ENCODE measurements at places on chromosomes 2 and 18. TPM values are rescaled to one million over a fixed set of nuclear protein-coding genes. Genes with fewer than 3 reads are reported as not detected.

PROC gene
- not detected for total RNA-seq

NEU4 gene
- 0.23 TPM for total RNA-seq

POTEF gene
- total RNA-seq, result not detected

KCNK3 gene
- total RNA-seq, result 25.4 TPM

ERICH2 gene
- total RNA-seq, result 5.6 TPM

- DNase-seq, result no peak
Measured at GRCh38 chr18:3424280-3424890, 25.6 kb upstream of the TGIF1 start.

DNA sequence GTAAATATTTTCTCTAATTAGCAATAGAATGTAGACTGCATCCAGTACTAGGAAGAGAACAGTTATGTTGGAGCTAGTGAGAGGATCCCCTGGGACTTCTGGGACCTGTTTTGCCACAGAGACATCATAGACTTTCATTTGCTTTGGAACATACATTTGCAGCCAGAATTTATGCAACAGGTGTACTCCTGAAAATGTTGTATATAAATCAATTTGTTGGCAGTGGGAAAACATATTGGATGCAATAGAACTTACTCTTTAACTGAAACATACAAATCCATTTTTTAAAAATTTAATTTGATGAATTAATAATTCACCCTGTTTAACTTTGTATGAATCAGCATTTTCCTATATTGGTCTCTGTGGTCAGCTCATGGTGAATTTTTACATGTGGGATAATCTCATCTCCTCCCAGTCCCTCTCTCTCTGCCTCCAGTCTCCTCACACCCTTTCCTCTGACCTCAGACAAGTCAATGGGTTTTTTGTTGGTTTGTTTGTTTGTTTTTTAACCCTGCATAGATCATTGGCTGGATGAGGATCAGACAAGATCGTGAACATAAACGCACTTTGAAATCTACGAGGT, 263.0 kb downstream of the LPIN1 start:
- no peak for DNase-seq

GRCh38 chr2:186477790-186478189, 8.3 kb upstream of the ZC3H15 start:
- DNase-seq, result no peak

DNA sequence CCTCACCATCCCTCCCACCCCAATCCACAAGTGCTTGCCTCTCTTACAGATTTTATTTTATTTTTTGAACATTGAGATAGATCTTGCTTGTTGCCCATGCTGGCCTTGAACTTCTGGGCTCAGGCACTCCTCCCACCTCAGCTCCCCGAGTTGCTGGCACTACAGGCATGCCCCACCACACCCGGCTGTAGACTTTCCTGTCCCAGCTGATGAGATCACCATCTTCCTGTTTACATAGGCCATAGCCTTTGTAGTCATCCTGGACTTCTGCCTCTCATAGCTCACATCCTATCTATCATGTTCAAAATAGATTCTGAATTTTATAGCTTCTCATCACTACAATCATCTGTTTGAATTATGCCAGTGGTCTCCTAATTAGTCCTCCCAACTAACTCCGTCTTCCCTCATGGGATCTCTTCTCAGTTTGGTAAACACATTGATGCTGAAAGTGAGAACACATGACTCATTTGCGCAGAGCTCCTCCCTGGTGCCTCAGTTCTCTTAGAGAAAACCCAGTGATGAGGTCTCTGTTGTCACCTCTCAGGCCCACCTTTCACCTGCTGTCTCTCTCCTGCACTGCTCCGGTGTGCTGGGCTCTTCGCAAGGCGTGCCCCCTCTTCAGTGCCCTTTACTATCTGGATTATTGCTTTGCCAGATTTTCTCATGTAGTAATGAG, 243.0 kb downstream of the ZNF407 start:
- no peak for DNase-seq

- DNase-seq, result no peak
Measured at GRCh38 chr2:195442458-195443175, 214.4 kb upstream of the SLC39A10 start.

- no peak for DNase-seq
Measured at GRCh38 chr2:204060841-204061240, 124.3 kb downstream of the ICOS start.
